CMK (cell line): ENCODE measurements at places on chromosomes 12 and 14.
A peak's percentile ranks its signal among the peaks of the same experiment; 100 is the strongest.

- DNase-seq, result no peak
Observed at GRCh38 chr14:72538387-72538786, 355.5 kb downstream of the DPF3 start.

GRCh38 chr14:37363661-37364060 is 165.9 kb downstream of the MIPOL1 start:
- DNase-seq, result no peak

GRCh38 chr12:94421868-94422740 is 37.6 kb downstream of the CEP83 start:
- no peak for DNase-seq

DNA sequence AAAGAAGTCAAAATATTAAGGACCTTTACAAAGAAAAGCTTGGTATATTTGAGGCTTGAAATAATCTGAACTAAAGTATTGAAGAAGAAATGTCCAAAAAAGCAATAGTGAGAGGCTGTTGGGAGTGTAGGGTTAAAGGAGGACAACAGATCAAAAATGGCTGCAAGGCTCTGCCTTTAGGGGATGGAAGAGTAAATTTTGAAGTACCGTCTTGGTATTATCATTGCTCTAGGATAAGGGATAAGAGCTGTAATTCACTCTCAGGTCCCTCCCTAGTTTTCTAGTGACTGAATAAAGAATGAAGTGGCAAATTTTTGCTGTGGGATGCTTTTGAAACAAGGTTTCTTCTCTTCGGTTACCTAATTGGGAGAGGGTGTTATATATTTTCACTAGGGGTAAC is 38.7 kb downstream of the LEMD3 start:
- no peak for DNase-seq

DNA sequence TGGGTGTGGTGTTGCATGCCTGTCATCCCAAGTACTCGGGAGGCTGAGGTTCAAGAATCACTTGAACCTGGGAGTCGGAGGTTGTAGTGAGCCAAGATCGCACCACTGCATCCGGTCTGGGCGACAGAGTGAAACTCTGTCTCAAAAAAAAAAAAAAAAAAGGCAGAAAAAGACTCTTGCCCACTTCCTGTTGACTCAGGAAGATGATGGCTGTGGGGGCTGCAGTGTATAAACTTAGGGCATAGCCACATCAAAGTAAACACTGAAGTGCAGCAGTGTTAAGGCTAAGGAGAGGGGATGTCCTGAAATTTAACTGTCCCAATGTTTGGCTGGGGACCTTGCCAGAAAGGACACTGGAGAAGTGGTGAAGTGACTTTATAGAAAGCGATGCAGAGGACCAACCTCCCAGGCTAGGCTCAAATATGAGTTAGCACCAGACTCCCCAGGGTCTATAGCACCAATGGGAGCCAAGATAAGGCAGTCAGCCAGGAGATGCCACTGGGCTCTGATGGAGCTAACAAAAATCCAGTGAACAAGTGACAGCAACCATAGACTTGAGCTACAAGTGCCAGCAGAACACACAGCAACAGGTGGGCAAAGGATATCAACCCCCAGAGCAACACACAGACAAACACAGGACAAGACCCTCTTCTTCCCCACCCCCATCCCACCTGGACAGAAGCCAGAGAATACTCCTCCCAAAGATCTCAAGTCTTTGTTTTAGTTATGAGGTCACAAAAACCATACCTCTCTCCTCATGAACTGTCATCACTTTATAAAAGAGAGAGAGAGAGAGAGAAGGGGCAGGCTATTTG is 28.0 kb downstream of the NELL2 start:
- DNase-seq, result no peak

- no peak for DNase-seq
Observed at GRCh38 chr12:3535431-3535841, 44.4 kb downstream of the PRMT8 start.

GRCh38 chr12:2959505-2960389 is 550 bp downstream of the TEAD4 start:
- DNase-seq, result no peak

- no peak for DNase-seq
Observed at GRCh38 chr12:52903855-52904508, 894 bp downstream of the KRT8 start.

DNA sequence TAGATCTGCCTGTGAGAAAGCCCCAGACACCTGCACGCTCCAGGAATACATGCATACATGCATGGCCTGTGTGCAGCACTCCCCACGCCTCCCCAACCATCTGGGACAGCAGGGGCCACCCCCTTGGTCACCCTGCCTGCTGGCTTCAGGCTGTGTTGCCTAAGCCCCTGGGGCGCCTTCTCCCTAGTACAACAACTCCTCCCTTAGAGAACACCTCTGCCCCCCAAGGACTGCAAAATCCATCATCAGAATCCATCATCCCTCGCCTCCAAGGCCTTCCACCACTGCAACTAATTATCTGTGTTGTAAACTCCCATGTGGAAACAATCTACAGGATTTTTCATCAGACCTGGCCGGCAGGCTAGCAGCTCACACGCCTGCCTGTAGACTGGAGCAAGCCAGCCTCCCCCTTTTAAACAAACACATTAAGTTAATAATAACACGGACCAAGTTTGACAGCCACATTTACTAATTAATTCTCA is 36.8 kb downstream of the ZFP36L1 start:
- DNase-seq, result no peak

- no peak for DNase-seq
Observed at GRCh38 chr14:96637521-96637920, 135.3 kb downstream of the PAPOLA start.

GRCh38 chr12:116919247-116919661 is 8.5 kb downstream of the FBXW8 start:
- peak; percentile 42 for DNase-seq

- no peak for DNase-seq
Observed at GRCh38 chr14:86050072-86050683, 520.2 kb downstream of the FLRT2 start.

DNA sequence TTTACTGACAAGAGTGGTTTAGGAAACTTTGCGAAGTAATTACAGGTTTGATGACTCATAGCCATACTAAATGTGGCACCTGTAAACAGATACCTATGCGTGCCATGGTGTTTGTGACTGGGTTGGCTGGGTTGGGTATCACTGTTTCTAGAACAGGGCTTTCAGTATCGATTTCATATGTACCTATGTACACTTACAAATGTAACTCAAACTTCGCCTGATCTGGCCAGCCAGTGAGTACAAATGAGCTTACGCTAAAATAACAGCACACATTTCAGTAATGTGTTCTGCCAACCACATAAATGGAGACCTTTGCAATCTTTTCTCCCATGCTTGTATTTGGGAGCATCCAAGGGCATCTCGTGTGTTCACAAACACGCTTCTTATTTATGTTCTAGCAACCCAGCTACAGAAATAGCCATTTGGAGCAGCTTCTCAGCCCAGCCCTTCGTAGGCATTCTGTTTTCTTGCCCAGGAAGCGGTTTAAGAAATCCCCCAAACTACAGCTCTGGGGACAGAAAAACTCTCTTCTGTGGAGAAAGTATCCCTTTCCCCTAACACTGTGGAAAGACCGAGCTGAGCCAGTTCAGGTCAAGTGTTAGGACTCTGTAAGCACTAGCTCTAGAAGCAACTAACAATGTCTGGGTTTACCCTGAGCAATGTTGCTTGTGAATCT is 42.3 kb upstream of the MDM1 start:
- DNase-seq, result no peak
